ENCODE measurements at places on chromosomes 1 and 21.

GRCh38 chr1:15262706-15263105 is 15.7 kb downstream of the FHAD1 start:
- no peak overlapping the region for H3K4me3 ChIP-seq
- no peak overlapping the region for H3K27ac ChIP-seq

DNA sequence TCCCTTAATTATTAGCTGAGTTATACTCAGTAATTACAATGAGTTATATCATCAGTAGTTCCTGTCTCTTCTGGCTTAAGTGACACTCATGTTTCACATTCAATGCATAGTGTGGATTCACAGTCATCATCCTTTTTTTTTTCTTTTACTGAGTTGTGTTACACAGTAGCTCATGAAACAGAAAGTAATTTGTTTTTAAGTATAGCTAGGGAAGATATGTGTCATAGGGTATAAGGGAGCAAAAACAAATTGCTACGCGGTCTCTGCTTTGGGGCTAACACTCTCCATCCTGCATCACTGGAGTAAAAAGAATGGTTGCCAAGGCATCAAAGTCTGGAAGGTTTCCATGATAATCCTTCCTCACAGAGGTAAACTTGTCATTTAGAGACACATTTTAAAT is 971.7 kb upstream of the NCAM2 start:
- no peak for DNase-seq
- H3K27ac ChIP-seq, result no peak overlapping the region
- H3K4me1 ChIP-seq, result no peaks in the 10 kb centered on the region

- no peak overlapping the region for H3K27ac ChIP-seq
- no peak overlapping the region for H3K4me3 ChIP-seq
- no peaks in the 10 kb centered on the region for H3K4me1 ChIP-seq
- no peaks in the 10 kb centered on the region for H3K36me3 ChIP-seq
- no peaks in the 10 kb centered on the region for H3K27me3 ChIP-seq
Observed at GRCh38 chr1:1088029-1088800, 14.1 kb upstream of the RNF223 start.

GRCh38 chr1:164561007-164561406 is 2.0 kb downstream of the PBX1 start:
- peak overlapping the region; percentile 90 for H3K27ac ChIP-seq
- no peak for DNase-seq
- no peaks in the 10 kb centered on the region for H3K27me3 ChIP-seq
- no peaks in the 10 kb centered on the region for H3K36me3 ChIP-seq
- peak overlapping the region; percentile 77 for H3K4me3 ChIP-seq
- peaks cover 14% of the 10 kb centered on the region for H3K4me1 ChIP-seq

DNA sequence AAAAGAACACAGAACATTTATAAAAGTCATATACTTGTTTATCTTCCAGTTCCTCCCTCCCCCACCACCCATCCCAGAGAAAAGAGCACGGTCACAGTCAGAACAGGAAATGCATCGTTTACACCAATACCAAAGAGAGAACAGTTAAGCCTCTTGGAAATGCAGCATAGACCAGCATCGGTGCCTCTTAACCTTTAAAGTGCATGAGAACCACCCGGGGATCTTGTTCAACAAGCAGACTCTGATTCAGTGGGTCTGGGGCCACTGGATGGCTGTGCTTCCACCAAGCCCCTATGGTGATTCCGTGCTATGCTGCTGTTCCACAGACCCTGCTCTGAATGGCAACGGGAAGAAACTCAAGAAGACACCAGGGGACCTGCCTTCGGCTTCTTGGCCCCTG is 19.2 kb downstream of the FAM89A start:
- H3K27me3 ChIP-seq, result no peaks in the 10 kb centered on the region
- H3K4me3 ChIP-seq, result no peak overlapping the region
- no peak for DNase-seq
- H3K27ac ChIP-seq, result peak overlapping the region; percentile 39
- peaks cover 9% of the 10 kb centered on the region for H3K4me1 ChIP-seq
